Activated T-helper 1 cell treated with Interleukin-2 at 50 U/mL for 16 hours (primary cell): ENCODE measurements at places on chromosomes 3 and 15.

- no peak for DNase-seq
Observed at GRCh38 chr15:90221246-90221900, 12.4 kb downstream of the CIB1 start.

DNA sequence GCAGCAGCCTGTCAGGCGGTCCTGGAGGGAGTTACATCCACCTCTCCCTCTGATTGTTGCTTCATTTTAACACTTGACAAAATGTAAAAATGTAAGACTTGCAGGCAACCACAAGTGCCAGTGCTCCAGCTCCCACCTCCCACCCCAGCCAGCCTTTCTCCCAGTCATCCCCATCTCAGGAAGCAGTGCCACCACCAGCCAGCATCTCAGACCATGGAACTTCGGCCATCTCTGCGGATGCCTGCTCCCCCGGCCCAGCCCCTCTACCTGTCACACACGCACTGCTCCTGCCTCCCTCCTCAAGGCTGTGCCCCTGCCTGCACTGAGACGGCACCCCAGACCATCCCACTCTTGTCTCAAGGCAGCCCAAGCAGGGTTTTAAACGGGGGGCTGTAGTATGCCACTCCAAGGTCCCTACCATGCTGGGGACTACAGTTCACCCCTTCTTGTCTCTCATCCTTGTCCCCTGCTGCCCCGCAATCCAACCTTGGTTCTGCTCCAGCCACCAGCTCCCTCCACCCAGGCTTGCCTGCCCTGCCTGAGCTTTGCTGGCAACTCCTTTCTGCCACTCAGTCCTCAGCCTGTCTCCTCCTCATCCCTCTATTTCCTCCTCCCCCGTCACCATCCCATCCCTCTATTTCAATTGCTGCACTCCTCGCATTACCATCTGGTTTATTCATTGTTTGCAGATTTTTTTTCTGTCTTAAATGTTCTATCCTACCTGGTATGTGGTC, 85.8 kb downstream of the SNRK start:
- no peak for DNase-seq

DNA sequence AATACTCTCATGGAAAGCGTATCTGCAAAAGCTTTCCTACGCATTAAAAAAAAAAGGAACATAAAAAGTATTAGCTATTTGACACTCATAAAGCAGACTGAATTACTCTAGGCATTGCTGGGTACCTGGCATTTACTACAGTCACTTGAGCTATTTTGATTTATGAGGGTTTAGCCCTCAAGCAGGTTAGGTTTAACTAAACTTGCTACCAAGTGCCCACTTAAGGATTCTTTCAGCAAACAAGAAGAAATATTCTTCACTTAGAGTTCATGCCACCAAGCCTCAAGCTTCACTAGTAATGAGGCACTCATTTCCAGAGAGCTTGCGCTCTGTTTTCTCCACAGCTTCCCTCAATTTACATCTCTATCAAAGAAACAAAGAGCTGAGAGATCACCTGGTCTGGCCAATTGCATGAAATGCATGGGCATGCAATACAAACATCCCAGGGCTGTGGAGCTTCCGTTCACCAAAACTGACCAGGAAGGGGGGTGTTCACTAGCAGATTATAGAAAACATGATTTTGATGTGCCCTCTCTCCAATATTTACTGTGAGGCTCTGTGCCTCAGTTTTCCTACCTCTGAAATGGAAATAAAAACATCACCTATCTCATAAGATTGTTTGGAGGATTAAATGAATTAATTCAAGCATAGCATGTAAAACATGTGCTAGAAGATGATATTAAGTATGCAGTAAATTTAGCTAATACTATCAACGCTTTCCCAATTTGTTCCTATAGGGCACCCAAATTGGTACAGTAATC, 217.3 kb downstream of the RORA start:
- DNase-seq = no peak

GRCh38 chr3:37295925-37296324, 121.5 kb upstream of the LRRFIP2 start:
- no peak for DNase-seq

DNA sequence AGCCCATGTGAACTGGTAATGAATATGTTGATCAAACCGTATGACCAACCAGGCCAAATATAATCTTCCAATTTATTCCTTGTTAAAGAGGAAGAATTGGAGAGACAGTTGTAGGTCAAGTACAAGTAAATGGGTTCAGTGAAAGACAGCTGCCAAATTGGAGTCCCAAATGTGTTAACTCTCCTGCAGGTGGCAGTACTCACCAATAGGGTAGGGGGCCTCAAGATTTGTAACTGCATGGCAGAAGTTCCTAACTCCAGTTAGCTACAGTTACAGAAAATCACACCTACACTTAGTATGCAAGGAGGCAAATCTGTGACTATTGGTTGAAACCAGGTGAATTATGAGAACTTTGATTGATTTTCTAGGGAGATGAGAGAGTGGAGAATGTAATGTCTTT, 278.0 kb downstream of the ZBBX start:
- no peak for DNase-seq

DNA sequence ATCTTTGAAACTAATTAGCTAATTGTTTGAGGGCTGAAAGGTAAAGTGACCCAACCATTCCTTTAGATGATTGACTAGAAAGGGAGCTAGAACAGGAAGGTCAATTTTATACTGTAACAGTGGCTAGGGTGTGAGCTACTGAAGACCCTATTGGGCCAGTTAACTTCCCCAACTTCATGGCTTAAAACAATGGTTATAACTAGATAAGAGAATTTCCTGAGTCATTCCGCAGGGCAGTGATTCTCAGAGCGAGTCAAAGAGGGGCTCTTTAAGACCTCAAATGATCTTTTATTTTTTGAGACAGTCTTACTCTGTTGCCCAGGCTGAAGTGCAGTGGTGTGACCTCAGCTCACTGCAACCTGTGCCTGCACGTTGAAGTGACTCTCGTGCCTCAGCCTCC, 33.7 kb upstream of the TTBK2 start:
- no peak for DNase-seq

GRCh38 chr3:119492128-119492527, 6.2 kb upstream of the TIMMDC1 start:
- DNase-seq = no peak

GRCh38 chr15:49674370-49674769, 53.5 kb downstream of the DTWD1 start:
- DNase-seq = no peak

DNA sequence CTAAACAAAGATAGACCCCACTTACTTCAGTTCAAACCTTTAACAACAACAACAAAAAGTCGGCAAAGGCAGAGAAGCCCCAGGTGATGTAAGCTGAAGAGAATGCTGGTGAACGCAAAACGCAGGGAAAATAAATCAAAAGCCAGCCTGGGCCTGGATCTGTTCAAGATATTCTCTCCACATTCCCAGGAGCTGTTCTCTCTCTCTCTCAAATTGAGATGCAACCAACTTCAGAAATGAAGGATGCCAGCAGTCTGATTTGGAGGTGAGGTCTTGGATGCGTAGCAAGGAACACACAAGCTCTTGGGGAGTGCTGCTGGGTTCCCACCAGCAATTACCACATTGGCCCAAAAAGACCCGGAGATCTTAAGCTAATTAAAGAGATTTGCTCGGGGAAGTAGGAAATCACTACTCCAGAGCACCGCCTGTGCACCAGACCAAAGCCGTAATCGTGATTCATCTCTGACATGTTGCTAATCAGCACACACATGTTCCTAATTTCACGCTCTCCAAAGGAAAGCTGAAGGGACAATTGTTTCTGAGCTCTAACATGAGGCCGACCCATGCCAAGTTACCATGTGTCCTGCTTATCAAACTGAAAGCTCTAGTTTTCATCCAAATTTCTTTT, 37.1 kb downstream of the IL17RD start:
- DNase-seq = no peak
